ENCODE measurements at places on chromosomes 13 and 19.

- DNase-seq = no peak
These were observed 9.8 kb upstream of the CHAMP1 start for GRCh38 chr13:114304346-114305034.

- DNase-seq = no peak
These were observed 104.8 kb downstream of the TNFRSF19 start for GRCh38 chr13:23674795-23675640.

DNA sequence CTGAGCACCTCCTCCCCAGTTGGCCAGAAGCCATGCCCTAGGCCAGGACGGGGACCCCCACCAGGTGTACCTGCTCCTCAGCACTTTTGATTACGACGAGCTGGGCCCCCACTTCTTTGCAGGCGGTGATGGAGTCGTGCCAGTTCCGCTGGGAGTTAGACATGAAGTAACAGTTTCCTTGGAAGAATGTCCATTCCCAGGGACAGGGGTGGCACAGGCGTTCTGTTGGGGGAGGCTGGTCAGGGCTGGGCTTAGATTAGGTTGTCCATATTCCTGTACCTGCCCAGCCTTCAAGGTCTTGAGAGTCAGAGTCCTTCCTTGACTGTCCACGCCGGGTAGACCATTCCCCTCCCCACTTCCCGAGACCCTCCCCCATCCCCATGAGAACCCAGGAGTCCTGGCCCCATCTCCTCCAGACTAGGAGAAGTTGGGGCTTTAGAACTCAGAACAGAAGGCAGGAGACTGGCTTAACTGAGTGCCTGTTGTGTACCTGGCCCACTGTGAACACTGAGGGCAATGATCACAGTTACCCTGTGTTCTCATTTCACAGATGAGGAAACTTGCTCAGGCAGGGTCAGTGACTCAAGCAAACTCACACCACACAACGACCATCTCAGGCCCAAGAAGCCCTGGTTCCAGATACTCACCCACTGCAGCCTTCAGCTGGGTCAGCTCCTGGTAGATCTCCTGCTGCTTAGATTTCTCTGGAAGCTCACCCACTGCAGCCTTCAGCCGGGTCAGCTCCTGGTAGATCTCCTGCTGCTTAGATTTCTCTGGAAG lies 2.3 kb downstream of the CD209 start:
- DNase-seq = no peak

GRCh38 chr13:30240608-30241007 lies 66.7 kb downstream of the KATNAL1 start:
- DNase-seq = no peak

GRCh38 chr19:44707794-44708193 lies 8.8 kb downstream of the CEACAM16 start:
- DNase-seq = no peak

DNA sequence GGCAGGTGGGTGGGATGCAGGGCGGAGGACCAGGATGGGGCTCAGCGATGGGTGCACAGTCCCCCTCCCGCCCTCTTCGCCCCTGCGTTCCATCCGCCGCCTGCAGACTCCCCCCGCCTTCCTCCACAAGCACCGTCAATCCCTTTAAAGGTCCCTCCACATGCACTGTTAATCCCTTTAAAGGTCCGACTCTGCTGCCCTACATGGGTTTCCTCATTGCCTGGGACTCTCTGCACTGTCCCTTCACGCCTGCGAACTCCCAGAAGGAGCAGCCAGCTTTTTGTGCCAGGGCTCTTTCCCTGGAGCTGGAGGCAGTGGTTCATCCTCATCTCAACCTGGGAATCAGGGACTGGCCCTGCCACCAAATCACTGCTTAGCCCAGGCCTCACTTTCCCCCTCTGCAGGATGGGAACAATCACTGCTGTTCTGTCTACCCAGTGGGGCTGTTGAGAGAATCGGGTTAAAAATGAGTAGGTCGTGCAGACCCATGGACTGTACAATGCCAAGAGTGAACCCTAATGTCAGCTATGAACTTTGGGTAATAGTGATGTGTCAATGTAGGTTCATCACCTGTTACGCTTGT lies 20.4 kb downstream of the ZNF574 start:
- DNase-seq = no peak

DNA sequence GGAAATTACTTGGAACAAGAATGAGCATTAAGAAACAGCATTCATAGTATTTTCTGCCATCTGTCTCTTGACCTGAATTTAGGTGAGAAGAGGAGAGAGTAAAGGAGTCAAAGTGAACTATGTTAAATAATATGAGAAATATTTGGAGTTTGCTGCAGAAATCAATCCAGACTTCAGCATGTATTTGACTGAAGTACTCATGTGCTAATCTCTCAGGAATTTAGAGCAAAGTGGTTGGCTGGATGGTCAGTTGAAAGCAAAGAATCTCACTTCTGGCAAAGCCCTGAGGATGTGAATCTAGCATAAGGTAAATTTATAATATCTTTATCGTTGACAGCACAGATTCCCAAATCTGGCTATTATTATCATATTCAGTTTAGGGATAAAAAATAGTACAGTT lies 394.3 kb downstream of the PCDH17 start:
- DNase-seq = no peak

- DNase-seq = no peak
These were observed 32.7 kb upstream of the DCLK1 start for GRCh38 chr13:36163809-36164308.

DNA sequence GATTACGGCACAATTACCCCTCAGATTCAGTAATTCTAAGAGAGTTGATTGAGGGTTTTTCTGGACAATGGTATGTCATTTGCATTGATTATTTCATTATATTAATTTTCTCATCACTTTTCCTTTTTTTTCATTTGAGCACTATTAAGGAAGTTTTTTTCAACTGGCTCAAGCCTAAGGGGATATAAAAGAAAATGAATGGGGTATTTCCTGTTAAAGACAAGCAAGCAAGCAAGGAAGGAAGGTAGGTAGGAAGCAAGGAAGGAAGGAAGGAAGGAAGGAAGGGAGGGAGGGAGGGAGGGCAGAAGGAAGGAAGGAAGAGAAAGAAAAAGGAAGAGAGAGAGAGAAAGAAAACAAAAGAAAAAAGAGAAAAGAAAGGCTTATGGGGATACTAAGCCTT lies 620.3 kb downstream of the DIAPH3 start:
- no peak for DNase-seq

DNA sequence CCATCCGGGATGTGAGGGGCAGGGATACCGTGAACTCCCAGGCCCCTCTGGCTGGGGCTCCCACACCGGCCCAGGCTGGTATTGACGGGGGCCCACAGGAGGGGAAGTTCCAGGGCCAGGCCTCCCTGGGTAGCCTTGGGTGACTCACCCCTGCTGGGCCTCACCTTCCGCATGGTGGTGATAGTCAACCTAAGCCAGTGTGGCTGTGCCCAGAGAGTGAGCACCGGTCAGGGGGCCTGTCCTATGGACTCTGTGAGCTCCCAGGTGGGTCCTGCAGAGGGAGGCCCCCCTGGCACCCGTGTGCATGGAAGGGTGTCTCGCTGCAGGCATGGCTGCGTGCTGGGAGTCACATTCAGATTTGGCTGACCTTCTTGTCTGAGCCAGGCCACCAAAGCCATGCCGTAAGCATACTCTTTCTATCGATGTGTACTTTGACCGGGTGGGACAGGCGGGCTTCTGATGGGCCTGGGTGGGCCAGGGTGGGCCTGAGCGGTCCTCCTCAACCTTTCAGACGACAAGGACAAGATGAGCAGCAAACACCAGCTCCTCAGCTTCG lies 27.6 kb downstream of the DHX34 start:
- no peak for DNase-seq

DNA sequence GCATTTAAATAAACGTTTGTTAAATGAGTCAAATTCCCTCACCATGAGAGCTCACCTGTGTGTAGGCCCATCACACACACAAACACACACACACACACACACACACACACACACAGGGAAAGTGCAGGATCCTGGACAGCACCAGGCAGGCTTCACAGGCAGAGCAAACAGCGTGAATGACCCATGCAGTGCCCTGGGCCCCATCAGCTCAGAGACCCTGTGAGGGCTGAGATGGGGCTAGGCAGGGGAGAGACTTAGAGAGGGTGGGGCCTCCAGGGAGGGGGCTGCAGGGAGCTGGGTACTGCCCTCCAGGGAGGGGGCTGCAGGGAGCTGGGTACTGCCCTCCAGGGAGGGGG lies 8.5 kb upstream of the CEACAM5 start:
- no peak for DNase-seq

DNA sequence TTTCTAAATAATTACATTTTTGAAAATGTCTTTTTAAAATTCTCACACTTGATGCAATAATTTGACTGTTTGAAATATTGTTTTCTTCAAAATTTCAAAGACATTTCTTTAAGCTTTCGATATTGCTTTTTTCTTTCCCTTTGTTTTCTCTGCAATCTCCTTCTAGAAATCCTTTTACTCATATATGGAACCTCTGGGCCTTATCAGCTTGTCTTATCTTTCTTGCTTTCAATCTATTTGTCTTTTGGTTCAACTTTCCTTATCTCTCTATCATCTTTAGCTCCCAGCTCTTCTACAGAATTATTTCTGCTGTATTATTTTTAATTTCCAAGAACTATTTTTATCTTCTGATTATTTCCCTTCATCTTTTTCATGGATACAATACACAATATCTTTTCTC lies 80.7 kb upstream of the DIAPH3 start:
- no peak for DNase-seq

DNA sequence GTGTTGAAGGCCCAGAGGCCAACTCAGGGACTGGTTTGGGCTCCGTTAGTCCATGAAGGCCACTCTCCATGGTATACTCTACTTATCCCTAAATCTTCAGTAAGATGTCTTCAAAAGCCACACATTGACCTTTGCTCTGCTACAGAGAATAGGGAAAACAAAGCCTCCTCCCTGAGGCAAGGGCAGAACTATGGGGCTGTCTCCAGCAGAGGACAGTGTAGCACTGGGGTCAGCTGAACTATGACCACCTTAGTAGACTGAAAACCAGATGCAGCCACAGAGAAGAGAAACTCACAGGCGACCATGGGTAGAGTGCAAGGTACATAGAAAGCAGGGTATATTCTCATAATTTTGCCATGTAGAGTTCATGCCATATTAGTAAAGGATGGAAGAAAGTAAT lies 587.4 kb downstream of the LMO7 start:
- no peak for DNase-seq

GRCh38 chr19:5478925-5479588 lies 23.8 kb downstream of the ZNRF4 start:
- no peak for DNase-seq

GRCh38 chr13:33441015-33441414 lies 155.5 kb upstream of the STARD13 start:
- no peak for DNase-seq

- DNase-seq = no peak
These were observed 439.5 kb downstream of the FGF9 start for GRCh38 chr13:22110368-22110767.

GRCh38 chr13:110103534-110103933 lies 203.4 kb downstream of the COL4A1 start:
- DNase-seq = no peak

- DNase-seq = no peak
These were observed 78.9 kb downstream of the TEX26 start for GRCh38 chr13:31011193-31011860.

GRCh38 chr19:37506387-37507166 lies at the start of gene ZNF793:
Gene ZNF793, plus strand, starts transcription at chr19:37506939. Its CDS starts 16,501 bp downstream, at chr19:37523440.
- DNase-seq = peak; percentile 42

DNA sequence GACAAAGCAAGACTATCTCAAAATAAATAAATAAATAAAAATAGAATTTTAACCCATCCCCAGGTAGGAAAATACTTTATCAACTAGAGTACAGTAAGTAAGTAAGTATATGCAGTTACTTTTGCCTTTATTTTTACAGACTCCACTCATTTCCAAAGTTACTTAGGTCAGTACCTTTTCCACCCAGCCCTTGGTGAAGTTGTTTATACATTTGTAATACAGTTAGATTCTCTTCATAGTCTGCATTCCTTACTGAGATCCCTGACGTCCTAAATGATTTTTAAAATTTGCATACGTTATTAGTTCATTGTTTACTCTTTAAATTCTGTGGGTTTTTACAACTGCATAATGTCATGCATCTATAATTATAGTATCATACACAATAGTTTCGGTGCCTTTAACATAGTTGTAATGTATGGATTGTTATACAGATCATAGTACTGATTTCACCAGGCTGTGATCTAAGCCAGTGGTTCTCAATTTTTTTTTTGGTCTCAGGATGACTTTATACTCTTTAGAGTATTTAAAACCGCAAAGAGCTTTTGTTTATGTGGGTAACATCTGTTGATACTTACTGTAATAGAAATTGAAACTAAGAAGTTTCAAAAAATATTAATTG lies 10.4 kb downstream of the SETDB2 start:
- DNase-seq = no peak

- no peak for DNase-seq
These were observed 216.3 kb downstream of the B3GLCT start for GRCh38 chr13:31416066-31416465.

DNA sequence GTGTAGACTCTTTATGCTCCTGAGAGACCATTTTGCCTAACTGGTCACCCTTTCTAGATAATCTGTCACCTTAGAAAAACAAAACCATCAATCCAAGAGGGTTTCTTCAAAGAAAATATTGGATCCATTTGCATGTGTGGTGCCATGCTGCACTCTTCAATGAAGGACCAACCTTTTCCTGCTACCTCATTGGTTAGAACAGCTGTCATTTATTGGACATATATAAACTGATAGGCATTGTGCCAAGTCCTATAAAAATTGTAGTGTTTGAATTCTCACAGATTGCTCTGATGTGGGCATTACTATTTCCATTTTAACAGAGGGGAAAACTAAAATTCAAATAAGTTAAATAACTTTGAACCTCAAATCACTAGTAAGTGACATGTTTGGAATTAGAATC lies 333.2 kb downstream of the MYO16 start:
- DNase-seq = no peak

GRCh38 chr13:34502011-34502410 lies 440.1 kb upstream of the NBEA start:
- DNase-seq = no peak

GRCh38 chr19:4571305-4571917 lies 11.9 kb upstream of the SEMA6B start:
- no peak for DNase-seq

- DNase-seq = no peak
These were observed 1.5 kb downstream of the HS6ST3 start for GRCh38 chr13:96091164-96092117.

- DNase-seq = no peak
These were observed 10.4 kb downstream of the ZNF93 start for GRCh38 chr19:19911150-19911549.

DNA sequence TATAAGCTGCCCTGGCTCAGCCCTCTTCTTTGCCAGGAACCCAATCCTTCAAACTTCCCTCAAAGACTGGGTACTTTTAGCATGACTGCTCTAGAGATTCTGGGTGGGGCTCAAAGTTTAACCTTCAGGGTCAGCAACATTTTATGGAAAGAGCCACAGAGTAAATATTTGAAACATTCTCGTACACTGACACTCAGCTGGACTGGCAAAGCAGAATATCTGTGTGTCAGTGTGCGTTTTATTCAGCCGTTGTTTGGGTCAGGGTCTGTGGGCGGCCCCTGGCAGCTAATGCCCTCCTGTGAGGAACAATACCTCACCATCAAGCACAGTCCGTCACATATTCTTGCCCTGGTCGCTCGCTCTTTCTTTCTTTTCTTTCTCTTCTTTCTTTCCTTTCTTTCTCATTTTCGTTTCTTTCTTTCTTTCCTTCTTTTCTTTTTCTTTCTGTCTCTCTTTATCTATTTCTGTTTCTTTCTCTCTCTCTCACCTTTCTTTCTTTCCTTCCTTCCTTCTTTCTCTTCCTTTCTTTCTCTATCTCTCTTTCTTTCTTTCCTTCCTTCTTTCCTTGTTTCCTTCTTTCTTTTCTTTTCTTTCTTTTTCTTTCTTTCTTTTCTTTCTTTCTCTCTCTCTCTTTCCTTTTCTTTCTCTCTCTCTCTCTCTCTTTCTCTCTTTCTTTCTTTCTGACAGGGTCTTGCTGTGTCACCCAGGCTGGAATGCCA lies 10.7 kb downstream of the DPRX start:
- DNase-seq = no peak

GRCh38 chr13:25280396-25280795 lies 6.9 kb downstream of the MTMR6 start:
- no peak for DNase-seq

Measured in stimulated activated CD4-positive, alpha-beta T cell treated with anti-CD3 and anti-CD28 coated beads, Interleukin-1b, Interleukin-23, amount 100 ng/mL, for 1 hour (primary cell).